ENCODE measurements at places on chromosomes 2 and 18.

DNA sequence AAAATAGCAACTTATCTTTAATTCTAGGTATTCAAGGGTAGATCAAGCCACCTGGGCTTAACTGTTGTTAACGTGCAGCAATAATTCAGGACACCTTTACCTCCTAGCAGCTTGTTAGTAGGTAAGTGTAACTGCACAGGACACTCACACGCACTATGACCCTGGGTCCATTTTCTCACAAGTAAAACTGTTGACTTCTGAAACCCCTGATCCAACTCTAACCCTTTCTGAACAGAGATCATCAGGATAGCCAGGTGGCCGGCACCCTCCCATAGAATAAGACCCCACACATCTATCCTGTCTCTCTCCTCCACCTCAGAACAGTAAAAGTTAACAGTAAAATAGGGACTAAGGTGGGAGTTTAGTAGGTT is 610 bp downstream of the SPC25 start:
- DNase-seq, result no peak

GRCh38 chr2:201999279-201999678 is 34.4 kb upstream of the FZD7 start:
- no peak for DNase-seq

DNA sequence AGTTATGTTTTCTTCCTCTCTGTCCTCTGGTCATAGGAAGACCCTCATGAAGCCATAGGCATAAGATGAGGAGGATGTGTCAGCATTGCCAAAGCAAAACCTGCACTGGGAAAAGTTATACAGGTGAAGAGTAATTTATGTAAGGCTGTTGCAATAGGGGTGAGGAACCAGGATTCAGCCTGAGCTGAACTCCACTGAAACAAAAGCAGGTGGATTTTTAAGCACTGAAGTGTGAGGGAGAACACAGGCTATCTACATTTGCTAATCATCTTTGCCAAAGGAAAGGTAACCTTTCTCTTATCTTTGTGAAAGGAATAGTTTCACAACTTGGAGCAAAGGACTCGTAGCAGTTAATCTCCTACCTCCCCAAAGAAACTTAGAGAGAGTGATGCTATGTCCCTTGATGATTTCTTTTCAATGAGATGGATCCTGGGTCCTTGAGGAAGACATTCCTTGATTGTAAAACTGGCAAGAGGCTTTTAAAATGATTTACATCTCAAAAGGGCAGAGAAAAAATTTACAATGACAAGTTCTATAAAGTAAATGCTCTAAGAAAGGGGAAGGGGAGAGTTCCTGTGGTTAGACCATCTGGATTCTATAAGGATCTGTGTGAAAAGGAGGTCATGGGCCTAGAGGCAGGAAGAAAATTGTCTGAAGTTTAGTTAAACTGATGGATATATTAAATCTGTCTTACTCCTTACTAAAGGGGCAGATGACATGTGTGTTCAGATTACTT is 385.4 kb upstream of the CDH7 start:
- no peak for DNase-seq

GRCh38 chr2:218009231-218009630 is 6.4 kb upstream of the TNS1 start:
- no peak for DNase-seq

GRCh38 chr18:66647671-66648070 is 43.8 kb upstream of the CDH19 start:
- no peak for DNase-seq

DNA sequence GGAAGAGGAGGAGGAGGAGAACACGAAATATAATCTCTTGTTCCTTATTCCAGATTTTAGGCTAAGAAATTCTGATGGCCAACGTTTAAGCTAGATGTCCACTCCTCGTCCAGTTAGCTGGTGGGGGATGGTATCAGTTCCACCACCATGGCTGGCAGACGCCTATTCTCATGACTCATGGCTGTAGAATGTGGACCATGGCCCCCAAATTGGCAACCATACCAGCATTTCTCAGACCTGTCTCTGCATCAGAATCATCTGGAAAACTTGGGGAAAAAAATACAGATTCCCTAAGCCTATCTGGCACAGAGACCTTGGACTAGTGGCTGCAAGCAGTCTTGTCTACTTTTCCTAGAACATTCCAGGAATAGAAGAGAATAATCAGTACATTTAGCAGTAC is 267.7 kb upstream of the SIX2 start:
- no peak for DNase-seq

- DNase-seq, result no peak
These were observed 129.9 kb downstream of the SPTBN1 start for GRCh38 chr2:54586062-54586461.

All from activated T-helper 9 cell treated with anti-CD3 and anti-CD28 coated beads, Interleukin-2, amount 50 U/mL, for 16 hours (primary cell).